ENCODE measurements at places on chromosomes 7 and 10. TPM values are rescaled to one million over a fixed set of nuclear protein-coding genes. Genes with fewer than 3 reads are reported as not detected.

DNA sequence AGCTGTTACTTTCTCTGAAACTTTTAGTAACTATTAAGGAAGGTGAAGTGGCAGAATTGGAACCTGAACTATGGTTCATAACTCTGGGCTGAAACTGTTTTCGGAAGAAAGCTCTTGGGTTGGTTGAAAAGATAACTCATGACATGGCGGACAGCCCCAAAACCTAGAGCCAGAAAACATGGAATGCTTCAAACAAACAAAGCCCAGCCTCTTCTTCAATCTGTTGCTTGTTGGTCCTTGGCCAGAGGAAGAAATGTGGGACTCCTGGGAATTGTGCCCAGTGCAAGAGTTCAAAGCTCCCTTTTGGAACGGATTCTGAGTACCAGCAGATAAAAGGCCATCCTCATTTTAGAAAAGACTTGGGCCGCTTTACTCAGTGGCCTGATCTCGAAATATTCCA lies 52.9 kb upstream of the CACNB2 start:
- no peak for DNase-seq

- DNase-seq: no peak
These were observed 36.0 kb upstream of the PIK3AP1 start for GRCh38 chr10:96756111-96756903.

DNA sequence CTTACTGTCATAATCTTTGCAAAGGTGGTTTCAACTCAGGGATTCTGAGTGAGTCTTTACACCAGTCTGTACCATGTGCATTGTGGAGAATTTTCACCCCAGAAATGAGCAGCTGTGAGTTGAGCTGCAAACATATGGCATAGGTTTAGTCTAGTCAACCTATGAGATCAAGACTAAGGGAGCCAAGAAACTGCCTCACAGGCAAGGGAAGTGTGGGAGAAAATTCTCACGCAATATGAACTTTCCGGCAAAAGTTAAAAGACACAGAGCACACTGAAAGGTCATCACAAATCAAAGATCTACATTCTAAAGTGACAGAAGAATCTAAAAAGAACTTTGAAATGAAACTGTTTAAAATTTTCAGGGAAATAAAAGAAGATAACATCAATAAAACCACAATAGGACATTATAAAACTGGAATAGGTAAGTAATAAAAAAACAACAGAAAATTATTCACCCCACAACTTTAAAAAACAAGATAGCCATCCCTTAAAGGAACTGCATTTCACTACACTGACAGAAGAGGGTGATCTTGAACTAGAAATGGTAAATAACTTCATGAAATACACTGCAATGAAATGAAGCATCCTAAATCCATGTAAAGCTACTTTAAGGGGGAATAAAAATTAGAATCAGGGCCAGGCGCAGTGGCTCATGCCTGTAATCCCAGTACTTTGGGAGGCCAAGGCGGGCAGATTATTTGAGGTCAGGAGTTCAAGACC lies 63.5 kb downstream of the LGI1 start:
- DNase-seq: no peak

DNA sequence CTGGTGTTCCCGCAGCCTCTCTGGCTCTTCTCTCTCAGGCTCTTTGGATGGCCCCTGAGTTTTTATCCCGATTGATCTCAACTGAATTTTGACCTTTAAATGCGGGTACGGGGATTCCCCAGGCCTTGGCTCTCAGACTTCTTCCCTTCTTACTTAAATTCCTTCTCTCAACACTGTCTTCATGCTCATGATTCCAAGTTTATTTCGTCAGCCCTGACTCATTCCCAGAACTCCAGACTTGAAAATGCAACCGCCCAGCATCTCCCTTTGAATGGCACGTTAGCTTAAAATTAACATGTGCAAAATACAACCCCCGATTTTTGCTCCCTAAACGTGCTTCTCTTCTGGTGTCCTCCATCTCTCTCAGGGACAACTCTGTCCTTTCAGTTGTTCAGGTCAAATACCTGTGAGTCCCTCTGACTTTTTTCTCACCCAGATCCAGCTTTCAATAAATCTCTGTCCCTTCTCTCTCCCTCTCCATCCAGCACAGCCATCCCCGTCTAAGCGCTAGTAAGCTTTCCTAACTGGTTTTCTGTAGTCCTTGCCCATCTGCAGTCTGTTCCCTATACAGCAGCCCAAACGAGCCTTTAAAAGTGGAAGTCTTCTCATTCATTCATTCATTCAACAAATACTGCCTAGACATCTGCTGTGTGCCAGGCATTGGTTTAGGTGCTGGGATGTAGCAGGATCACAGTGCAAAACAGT lies 7.1 kb downstream of the HECW1 start:
- DNase-seq: no peak

DNA sequence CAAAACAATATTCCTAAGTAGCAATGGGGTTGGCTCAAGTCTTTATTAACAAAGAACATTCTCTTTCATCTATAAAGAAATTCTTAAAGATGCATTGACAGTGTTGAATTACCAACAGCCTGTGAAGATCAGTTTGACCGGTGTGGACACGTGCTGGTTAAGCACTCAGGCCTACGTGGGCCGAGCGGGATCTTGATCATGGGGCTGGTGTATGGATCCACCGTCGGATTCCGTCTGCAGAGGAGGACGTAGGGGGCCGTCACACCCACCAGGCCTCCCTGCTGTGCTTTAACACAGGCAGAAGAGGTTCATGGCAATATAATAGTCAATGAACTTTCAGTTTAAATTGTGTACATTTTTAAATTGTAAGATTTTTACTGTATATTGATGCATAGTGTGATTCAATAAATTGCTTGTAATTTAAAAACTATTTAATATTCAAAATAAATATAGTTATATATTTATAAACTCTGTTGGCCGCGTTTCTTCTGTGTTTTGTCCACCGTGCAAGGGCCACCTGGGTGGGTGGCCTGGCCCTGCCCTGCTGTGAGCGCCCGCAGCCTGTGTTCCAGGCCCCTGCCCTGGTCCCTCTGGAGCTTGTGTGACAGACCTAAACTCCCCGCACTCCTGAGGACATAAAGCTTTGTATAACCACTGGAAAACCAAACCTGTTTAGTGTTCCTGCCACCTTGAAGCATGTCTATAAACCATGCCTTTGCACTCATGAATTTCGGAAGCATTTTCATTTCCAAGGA lies 1.9 kb upstream of the BHLHA15 start:
- DNase-seq: peak; percentile 49

DNA sequence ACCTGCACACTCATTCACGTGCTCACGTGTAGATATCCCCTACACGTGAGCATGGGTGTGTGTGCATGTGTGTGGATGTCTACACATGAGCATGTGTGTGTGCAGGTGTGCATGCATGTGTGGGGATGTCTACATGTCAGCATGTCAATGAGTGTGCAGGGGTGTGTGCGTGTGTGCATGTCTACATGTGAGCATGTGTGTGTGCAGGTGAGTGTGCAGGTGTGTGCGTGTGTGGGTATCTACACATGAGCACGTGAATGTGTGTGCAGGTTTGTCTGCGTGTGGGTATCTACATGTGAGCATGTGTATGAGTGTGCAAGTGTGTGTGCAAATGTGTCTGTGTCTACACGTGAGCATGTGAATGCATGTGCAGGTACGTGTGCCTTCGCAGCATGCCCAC lies 274.8 kb downstream of the PTPRN2 start:
- DNase-seq: peak; percentile 43

DNA sequence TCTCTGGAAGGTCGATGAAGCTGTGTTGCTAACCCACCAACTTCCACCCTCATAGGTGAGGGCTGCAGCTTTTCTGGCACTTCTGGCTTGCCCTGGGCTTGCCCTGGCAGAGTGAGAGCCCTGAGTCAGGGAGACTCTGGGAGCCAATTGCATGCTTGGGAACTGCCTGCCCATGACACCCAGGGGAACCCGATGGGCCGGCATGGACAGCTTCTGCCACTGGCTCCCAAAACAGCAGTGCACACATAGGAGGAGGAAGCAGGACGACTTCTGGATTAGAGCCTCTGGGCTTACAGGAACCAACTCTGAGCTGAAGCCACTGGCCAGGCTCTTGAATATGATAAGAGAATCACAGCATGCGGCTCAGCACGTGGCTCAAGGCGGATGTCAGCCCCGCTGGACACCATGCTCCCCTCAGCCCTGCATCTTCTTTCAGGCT lies 135.2 kb upstream of the UNC5B start:
- peak; percentile 70 for DNase-seq

DNA sequence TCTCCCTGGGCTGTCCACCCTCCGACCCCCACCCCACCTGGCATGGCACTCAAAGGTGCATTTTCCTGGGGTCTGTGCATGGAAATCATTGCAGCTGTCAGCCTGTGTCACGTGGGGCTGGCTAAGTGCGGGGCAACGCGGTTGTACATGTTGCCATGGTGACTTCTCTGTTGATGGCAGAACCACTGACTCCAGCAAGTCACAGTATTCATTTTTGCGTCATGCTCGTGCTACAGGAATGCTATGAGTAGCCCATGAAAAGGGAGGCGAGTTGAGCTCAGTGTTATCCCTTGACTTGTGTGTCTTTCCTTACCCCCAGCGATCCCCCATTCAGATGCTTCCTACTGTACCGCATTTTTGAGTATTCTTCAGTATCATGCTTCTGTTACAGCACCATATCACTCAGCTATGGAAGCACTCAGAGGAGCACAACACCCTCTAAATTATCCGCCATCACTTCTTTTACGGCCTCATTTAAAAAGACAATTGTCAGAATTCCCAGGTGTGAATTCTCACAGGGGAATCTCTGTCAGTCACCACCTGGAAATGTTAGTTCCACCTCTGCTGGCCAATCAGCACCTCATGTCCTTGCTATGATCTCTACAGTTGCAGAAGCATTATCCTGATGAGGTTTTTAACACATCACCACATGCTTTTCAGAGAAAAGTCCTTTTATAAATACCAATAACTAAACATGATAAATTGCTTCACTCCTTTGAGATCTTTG lies 194.4 kb upstream of the C7orf33 start:
- DNase-seq: no peak

DNA sequence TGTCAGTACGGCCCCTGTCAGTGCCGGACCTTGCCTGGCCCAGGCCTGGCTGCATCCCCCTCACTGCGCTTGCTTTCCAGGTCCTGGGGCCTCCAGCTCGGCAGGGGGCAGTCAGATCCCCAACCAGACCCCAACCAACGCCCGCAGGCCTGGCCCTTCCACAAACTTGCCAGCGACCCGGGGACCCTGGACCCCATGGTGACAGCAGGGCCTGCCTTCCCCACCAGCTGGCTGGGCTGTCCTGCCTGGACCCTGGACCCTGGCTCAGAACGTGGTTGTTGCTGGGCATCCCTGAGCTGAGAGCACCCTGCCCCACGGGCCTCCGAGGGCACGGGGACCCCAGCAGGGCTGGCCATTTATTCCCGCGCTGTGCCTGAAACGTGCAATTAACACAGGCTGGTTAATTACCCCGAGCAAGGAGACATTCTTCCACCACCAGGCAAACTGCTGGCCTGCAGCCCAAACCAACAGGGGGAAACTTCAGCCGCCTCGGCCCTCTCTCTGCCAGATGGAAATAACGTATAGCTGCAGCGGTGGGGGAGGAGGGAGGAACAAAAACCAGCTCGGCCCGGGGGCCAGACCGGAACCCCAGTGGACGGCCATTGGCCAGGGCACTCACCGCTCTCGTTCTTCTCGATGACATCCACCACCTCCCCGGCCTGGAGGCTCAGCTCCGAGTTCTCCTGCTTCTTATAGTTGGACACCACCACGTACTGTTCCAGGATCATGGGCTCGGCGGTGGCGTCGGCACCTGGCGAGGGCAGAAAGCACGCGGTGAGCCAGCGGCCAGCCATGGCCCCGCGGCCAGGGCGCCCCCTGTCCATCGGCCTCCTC lies 167.1 kb downstream of the NEURL1 start:
- no peak for DNase-seq

GRCh38 chr7:90007001-90007654 lies 147.1 kb upstream of the STEAP1 start:
- DNase-seq: no peak

DNA sequence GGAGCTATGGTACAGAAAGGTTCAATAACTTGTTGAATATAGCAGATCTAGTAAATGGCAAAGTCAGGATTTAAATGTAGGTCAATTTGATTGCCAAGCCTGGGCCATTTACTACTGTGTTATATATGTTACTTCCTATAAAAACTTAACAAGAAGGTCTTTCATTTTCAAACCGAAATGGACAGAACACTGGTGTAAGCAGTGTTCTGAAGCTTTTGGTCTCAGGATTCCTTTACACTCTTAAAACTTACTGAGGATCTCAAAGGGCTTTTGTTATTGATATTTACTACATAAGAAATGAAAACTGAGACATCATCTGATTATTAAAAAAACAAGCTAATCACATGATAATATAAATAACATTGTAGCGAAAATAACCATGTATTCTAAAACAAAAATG lies 114.7 kb downstream of the PTEN start:
- no peak for DNase-seq

DNA sequence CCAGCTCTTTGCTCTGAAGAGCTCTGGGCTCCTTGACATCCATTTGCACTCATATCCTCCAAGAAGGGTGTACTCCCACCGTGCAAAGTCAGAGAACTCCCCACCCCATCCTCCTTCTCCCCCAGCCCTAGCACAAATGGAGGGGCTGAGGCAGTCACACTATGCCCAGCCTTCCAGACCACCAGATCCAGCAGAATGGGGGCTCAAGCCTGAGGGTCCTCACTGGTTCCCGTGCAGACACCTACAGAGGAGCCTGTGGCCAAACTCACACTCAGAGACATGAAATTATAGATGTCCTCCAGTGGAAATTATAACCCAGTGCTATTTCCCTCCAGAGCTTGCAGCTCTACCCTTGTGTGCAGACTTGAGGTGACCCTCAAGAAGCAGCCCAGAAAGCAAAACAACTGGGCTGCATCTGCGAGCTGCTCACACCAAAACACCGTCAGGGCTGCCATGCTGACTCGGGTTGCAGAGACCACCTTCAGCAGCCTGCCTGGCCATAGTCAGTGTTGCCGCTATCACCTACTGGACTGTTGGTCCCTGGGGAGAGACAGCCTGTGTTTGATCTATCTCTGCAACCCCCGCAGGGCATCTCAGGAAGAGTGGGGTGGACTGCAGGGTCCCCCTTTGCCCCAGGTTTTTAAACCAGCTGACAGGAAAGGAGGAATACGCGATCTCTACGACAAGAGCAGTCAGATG lies 7.4 kb downstream of the ZNF488 start:
- DNase-seq: peak; percentile 69

DNA sequence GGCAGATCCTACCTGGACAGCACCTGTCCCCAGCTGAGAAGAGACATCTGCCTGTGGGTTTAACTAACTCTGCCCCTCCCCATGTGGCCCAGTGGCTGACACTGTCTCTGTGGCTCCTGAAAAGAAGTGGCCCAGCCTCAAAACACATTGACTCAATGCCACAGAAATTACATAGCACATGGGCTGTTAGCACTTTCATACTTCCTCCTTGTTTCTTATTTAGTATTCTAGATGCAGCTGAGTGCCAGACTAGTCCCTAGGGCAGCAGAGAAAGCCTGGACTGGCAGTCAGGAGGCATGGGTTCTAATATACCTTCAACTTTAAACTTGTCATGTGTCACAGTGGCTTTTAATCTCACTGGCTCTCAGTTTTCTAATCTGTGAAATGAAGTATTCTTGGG lies 171.0 kb downstream of the TRIL start:
- DNase-seq: no peak

- no peak for DNase-seq
These were observed 296.8 kb upstream of the SHH start for GRCh38 chr7:156109076-156109475.

EPHA1 gene
- total RNA-seq: not detected

CPXM2 gene
- total RNA-seq: 11.2 TPM

RTKN2 gene
- 0.03 TPM for total RNA-seq

PVRIG gene
- not detected for total RNA-seq

ANKRD1 gene
- total RNA-seq: 8,251 TPM

MAGI2 gene
- total RNA-seq: 6.3 TPM

All from cardiac septum (tissue), 1 donor.